Right forelimb (tissue), 1 donor: ENCODE measurements at places on chromosomes 6 and 20.

DNA sequence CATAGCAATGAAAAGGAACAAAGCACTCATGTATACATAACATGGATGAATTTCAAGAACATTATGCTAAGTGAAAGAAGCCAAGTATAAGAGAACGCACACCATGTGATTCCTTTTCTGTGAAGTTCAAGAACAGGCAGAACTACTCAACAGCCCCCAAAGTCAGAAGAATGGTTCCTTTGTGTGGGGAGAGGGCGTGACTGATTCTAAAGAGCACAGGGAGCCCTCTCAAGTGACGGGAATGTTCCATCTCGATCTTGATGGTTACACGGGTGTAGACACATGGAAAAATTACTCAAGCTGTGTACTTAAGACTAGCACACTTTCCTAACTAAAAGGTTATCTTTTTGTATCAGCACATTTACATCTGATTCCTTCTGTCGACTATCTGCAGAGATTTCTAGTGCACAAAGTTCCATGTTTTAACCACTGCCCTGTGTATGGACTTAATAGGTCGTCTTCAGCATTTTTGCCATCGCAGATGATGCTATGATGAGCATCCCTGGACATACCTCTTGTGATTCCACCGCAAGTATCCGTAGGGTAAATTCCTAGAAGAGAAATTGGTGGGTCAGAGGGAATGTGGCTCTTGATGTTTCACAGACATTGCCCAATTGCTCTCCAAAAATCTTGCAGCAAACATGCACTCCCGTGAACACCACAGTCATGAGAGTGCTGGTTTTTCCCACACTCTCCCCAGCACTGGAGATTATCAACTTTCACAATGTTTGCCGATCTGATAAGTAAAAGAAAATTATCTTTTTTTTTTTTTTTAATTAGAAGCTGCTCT lies 279.3 kb downstream of the BMP7 start:
- no peak for DNase-seq

DNA sequence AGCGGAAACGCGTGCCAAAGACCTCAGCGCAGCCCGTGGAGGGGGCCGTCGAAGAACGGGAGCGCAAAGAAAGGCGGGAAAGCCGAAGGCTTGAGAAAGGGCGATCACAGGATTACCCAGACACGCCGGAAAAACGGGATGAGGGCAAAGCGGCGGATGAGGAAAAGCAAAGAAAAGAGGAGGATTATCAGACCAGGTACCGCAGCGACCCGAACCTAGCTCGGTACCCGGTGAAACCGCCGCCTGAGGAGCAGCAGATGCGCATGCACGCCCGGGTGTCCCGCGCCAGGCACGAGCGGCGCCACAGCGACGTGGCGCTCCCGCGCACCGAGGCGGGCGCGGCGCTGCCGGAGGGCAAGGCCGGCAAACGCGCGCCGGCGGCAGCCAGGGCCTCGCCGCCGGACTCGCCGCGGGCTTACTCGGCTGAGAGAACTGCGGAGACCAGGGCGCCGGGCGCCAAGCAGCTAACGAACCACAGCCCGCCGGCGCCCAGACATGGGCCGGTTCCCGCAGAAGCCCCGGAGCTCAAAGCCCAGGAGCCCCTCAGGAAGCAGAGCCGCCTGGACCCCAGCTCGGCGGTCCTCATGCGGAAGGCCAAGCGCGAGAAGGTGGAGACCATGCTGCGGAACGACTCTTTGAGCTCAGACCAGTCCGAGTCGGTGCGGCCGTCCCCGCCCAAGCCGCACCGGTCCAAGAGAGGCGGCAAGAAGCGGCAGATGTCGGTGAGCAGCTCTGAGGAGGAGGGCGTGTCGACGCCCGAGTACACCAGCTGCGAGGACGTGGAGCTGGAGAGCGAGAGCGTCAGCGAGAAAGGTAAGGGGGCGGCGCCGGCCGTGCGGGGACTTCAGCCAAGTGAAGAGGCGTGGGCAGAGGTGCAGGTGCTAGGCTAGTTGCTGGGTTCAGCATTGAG lies 296.2 kb downstream of the RIMS1 start:
- DNase-seq: peak; percentile 69

- no peak for DNase-seq
Observed at GRCh38 chr6:147621263-147621662, 112.8 kb downstream of the SAMD5 start.

DNA sequence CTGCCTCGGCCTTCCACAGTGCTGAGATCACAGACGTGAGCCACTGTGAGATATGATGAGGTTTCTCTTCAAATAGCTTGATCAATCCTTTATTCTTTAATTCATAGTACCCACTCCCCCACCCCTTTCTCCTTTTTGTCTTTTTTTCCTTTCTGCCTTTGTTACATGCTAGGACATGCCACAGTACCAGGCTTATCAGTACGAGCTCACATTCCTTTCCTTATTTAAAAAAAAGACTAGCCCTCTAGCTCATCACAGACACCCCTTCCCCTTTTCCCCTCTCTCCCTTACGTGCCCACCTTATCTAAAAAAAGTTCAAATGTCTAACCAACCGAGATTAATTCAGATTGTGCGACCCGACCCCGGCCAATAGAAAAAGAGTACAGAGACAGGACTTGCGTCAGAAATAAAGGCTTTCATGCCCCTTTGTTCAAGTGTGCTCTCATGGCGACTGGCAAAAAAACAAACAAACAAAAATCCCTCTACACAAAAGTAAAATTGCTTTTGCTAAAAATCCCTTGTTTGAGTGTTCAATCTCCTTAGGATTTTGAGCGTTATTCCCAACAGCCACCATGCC lies 49.2 kb downstream of the MRAP2 start:
- DNase-seq: no peak

DNA sequence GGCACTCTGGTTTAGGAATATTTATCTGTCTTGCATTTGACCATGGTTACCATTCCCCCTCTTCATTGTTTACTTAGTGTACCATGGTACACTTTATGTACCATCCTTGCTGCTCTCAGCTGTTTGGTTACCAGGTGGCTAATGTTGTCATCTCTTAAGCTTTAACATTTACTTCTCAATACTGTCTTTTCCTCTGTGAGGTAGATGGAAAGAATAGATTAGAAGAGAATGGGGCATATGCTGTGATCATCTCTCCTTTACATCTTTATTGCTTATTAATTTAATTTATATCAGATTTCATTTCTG lies 109.2 kb downstream of the NCOA3 start:
- DNase-seq: no peak

GRCh38 chr6:136945072-136945471 lies 23.0 kb downstream of the SLC35D3 start:
- no peak for DNase-seq

GRCh38 chr20:15902493-15902892 lies 670.8 kb downstream of the KIF16B start:
- DNase-seq: no peak

- DNase-seq: no peak
Observed at GRCh38 chr6:157607317-157608109, 215.5 kb upstream of the SNX9 start.

- DNase-seq: peak; percentile 44
Observed at GRCh38 chr20:62365814-62366369, 1.2 kb downstream of the LAMA5 start.

DNA sequence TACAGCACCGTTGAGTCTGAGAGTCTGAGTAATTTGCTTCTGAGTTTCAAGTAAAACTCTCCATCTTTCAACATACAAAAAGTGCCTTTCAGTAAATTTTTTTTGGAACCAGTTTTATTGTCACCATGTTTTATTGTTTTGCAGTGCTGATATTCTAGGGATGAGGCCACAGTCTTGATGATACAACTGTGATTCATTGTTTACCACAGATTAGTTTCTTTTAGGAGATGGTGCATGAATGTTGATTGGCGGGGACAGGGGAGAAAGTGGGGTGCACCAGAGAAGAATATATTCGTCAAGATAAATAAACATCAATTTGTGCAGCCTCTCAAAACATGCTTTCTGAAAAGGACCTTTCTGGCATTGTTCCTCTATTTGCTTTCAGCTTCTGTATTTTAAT lies 109.0 kb downstream of the MCHR2 start:
- DNase-seq: no peak

DNA sequence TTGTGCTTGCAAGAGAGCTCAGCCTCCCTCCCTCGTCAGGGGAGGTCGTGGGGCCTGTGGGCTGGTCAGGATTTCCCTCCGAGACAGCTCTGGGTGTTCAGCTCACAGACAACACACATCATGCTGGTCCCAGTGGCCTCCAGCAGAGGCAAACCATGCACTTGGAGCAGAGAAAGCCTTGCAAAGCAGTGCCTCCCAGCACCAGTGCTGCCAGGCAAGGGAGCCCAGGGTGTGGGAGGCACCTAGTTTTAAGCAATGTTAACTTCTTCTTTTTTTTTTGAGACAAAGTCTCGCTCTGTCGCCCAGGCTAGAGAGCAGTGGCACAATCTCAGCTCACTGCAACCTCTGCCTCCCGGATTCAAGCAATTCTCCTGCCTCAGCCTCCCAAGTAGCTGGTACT lies 34.0 kb upstream of the INSM1 start:
- no peak for DNase-seq

DNA sequence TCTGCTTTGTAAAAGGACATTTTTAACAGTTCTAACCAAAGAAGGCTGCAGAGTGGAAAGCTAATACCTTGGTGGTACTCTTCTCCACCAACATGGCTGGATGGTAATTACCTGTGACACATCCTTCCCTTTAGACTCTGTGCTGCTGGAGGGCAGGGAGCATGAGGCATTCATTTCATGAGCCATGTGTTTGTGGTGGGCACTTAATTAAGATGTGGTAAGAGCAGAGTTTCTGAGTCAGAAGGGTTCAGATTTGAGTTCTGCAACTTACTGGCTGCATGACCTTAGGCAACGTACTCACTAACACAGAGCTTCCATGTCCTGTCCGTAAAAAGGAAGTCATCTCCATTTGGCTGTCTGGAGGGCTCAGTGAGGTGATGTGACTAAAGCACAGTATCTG lies 9.1 kb upstream of the ZNF133 start:
- no peak for DNase-seq

DNA sequence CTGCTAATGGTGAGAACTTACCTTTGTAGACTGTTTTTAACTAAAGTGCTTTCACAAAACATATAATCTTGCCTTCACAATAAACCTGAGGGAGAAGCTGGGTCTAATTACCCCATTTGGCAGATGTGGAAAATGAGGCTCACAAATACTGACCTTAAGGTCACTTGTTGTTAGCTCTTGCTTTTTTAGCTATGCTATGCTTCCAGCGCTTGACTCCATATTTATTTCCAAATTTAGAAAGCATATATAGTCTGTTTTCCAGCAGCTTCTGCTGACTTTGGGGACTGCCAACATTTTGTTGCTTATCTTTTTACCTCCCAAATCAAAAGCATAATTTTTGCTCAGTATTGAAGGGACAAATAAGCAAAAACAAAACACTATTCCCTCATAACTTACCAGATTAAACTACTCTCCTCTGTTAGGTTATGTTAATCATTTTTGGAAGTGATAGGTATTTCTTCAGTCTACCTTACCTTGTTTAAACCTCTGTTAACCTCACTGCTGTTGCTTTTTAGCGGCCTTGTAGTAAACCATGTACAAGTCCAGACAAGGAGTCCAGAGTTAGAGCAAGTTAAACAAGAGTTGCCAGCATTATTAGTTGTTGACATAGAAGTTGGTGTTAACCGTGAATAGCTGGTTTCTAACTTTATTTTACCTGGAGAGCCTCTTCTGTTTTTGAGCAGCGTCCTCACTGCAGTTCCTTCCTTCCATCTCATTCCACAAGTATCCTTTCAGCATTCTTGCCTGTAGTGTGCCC lies 4.9 kb upstream of the BTBD3 start:
- DNase-seq: no peak

DNA sequence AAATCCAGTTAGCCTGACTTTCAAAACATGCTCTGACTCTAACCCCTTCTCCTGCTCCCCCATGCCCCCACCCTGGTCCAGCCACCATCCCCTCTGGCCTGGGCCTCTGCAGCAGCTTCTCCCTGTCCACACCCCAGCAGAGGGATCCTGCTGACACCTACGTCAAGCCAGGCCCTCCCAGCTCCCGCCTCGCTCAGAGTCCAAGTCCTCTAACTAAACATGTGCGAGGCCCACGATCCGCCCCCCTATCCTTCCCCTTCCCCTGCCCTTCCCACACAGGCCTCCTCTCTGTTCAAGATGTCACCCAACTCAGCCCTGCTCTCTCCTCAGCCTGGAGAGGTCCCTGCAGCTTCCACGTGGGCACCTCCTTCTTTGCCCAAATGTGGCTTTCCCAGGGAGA lies 33.7 kb downstream of the NFATC2 start:
- DNase-seq: no peak

DNA sequence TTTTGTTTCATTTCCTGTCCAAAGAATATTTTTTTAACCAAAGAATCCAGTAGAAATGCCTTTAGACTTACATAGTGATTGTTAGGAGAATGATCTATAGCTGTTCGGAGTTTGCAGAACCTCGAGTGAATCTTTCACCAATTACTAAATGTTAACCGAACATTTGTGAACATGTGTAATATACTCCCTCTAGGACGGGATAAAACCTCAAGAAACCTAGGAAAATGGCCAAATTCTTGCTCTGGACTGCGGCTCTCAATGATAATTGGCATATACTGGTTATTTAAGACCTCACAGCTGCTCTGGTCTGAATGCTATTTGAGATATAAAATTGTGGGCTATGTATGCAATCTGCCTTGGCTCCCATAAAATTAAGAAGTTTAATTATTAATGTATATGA lies 137.1 kb downstream of the PACRG start:
- DNase-seq: no peak

DNA sequence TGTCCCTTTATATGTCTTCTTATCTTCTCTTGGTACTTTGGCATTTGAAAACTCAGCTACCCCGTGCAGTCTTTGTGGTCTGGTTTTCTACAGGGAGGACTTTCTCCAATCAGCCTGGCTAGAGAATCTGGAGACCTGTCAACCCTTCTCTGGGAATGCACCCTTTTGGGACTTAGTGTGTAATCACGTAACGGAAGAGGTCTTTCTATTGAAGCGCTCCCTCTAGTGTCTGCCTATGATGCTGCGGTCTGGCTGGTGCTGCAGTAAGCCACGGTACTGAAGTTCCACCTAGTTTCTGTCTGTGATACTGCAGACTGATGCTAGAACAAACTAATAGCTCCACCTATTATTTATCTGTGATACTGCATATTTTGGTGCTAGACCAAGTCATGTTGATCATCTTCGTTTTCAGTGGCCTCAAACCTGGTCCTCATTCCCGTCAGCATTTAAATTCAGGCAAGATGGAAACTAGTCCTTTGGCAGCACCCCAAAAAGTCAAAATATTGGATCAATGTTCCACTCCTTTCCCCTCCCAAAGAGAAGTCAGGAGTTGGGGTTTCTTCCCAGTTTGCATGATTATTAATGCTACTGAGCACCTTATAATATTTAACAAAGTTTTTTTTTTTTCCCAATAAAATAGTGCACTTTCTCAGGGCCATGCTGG lies 12.5 kb upstream of the SIRPB2 start:
- DNase-seq: peak; percentile 54

- no peak for DNase-seq
Observed at GRCh38 chr6:169096388-169096787, 157.3 kb downstream of the THBS2 start.

GRCh38 chr6:53929041-53929820 lies 134.4 kb downstream of the LRRC1 start:
- DNase-seq: no peak

DNA sequence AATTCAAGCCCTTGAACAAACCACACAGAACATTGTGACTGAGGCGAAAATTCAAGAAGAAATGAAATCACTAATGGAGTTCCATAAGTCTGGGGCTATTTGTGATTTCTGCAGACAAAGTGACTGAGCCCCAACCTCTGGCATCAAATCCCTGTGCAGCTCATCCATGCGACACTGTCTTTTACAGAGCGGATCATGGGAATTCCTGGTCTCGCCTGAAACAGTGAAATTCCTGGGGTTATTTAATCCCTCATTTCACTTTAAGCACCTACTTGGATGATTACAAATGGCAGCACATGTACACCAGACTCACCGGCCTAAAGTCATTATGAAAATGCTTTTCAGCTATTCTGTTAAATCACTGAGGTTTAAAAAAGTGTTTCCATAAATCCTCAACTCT lies 102.4 kb upstream of the CDH4 start:
- DNase-seq: no peak
